NCI-H187 (cell line): ENCODE measurements at places on chromosomes 13 and 19.

GRCh38 chr13:48806522-48806921 lies 152.8 kb downstream of the CYSLTR2 start:
- no peak for DNase-seq

- DNase-seq: no peak
Measured at GRCh38 chr19:289651-290371, 1.4 kb downstream of the PLPP2 start.

GRCh38 chr13:40231751-40232150 lies 434.7 kb downstream of the FOXO1 start:
- no peak for DNase-seq

- no peak for DNase-seq
Measured at GRCh38 chr13:100269837-100270236, 180.9 kb downstream of the PCCA start.

DNA sequence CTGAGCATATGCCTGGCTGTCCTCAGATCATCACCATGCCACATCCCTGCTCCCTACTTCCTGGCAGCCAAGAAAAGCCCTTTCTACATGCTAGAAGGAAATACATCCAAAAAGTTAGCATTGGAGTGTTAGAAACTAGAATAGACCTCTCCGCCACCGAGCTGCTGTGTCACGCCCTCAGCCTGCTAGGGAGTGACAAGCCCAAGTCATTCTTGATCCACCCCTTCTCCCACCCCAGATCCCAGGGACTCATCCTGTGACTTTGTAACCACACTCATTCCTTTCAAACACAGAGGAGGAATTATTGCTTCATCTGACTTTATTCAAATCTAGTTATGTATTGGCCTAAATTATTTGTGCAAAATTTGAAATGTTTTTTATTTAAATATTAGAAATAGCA lies 45.3 kb downstream of the POLR1D start:
- DNase-seq: no peak

- peak; percentile 6 for DNase-seq
Measured at GRCh38 chr19:33432446-33433170, 59.1 kb downstream of the CEBPG start.

DNA sequence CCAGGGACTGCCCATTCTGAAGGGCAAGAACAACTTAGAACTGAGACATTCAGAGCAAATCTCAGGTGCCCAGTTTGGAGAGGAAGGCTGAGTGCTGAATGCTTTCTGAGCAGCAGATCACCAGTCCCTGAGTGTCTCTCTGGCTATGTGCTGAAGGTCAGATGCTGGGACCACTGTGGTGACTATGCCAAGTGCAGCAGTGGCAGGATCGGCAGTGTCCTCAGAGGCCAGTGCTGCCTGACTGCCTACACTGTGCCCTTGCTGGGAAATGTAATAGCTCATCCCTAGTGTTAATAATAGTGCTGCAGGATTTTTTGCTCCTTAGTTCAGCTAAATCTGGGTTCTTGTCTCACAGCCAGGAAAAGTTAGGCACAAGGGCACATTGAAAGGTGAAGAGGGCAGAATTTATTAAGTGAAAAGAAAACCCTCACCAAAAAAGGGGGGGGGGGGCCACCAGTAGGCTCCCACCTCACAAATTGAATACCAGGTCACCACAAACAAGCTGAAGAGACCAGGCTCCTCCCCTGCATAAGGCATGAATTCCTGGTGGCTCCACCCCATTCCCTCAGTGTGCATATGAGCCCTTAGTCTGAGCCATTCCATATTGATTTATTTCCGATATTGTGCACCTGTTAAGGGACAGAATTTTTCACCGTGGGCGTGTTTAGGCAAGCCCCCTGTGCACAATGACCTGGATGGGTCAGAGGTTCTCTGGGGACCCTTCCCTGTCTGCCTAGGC lies 18.5 kb downstream of the RFXAP start:
- DNase-seq: no peak

DNA sequence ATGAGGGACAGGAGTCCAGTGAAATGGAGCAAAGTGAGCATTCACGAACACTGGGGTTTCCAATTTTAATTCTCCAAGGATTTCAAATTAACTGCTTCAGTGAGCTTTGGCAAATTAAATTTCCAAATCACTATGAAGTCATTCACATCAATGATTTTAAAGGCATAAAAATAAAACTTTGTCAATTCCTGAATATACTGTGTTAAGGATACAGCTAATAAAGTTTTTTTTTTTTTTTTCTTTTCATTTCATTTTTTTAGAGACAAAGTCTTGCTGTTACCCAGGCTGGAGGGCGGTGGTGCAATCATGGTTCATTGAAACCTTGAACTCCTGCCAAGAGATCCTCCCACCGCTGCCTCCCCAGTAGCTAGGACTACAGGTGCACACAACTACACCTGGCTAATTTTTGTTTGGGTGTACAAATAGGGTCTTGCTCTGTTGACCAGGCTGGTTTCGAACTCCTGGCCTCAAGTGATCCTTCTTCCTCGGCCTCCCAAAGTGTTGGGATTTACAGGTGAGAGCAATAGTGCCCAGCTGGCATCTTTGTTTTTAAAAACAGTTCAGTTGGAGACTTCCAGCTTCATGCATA lies 21.9 kb downstream of the RBM26 start:
- DNase-seq: no peak

GRCh38 chr13:71874458-71874857 lies 7.5 kb upstream of the DACH1 start:
- peak; percentile 34 for DNase-seq

GRCh38 chr13:101157261-101157660 lies 259.0 kb downstream of the NALCN start:
- DNase-seq: no peak

- DNase-seq: no peak
Measured at GRCh38 chr13:69094485-69094884, 1013.1 kb upstream of the ATXN8OS start.

DNA sequence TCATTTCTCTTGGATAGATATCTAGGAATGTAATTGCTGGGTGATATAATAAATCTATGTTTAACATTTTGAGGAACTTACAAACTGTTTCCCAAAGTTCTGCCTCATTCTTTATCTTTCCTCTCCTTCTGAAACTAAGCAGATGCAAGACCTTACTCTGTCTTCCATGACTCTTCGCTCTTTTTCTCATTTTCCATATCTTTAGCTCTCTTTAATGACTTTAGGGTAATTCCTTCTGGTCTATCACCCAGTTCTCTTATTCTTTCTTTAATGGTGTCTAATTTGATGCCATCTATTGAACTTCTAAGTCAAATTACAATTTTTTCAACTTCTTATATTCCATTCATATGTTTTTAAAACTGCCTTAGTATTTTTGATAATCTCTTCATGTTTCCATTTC lies 316.6 kb downstream of the POU4F1 start:
- no peak for DNase-seq

GRCh38 chr13:27493981-27494380 lies 43.6 kb upstream of the MTIF3 start:
- DNase-seq: no peak

- DNase-seq: no peak
Measured at GRCh38 chr19:51978882-51979281, 7.8 kb downstream of the ZNF350 start.

GRCh38 chr13:62250501-62251201 lies 835.0 kb upstream of the PCDH20 start:
- no peak for DNase-seq

DNA sequence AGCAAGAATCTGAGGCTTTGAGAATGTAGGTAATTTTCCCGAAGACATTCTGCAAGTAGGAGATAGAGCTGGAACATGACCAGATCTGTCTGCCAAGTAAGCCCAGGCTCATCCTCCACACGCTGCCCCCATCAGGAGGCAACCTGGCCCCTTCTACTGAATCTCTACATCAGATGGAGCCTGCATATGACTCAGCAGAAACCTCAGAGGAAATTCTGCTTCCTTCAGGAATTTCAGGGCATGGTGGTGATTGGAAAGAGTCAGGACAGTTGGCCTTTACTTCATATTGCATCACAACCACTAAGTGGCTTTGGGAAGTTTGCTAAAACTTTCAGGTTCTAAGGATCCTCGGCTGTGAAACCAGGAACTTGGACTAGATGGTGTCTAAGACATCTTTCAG lies 85.2 kb downstream of the LRRC63 start:
- DNase-seq: no peak

GRCh38 chr19:2547721-2548120 lies 71.8 kb downstream of the GADD45B start:
- no peak for DNase-seq
